Globus pallidus (tissue), 1 donor: ENCODE measurements at places on chromosomes 13 and 19.

DNA sequence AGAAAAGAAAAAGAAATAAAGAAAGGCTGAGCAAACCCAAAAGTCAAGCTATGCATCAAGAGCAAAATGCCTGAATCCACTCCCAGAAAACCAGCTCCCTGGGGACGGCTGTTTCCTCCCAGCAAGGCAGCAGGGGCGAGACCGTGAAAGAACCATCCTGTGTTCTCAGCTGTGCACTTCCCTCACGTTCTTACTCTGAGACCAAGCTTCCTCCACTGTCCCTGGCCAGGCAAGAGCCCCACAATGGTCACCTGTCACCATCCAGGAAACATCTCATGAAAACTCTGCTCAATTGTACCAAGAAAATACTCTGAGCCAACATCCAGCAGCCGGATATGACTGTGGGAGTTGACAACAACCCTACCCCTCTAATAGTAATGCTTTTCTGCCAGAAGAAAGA is 22.9 kb downstream of the RAB20 start:
- DNase-seq: no peak

- peak; percentile 98 for DNase-seq
Measured at GRCh38 chr19:58558623-58559274, 338 bp upstream of the UBE2M start.

DNA sequence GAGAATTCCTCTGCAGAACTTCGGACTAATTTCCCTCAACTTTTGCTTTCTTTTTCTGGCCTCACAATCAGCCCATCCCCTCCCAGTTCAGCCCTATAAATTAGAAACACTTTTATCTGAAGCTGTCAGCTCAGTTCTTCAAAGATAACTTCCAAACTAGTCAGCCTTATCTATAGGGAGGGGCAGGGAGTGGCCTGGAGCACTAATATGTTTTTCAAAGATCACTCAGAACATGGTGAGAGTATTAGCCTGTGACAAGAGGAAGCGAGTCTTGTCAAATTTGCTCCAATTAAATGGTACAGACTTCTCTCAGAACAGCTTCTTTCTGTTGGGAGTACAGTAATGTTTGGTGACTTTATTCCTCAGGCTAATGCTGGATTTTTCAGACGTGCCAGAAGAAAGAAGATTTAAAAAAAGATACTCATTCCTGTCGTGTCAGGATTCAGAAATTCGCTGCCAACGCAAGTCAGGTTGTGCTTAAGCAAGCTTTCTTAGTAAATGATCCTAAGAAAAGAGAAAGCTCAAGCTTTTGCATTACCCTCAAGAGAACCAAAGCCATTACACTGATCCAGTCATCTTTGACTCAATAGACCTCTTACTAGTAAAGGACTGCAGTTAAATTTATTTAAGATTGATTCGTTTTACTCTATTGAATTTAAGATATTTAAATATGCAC is 1033.6 kb downstream of the SLITRK5 start:
- DNase-seq: no peak

GRCh38 chr19:51389143-51389542 is 1.2 kb downstream of the C19orf84 start:
- no peak for DNase-seq

DNA sequence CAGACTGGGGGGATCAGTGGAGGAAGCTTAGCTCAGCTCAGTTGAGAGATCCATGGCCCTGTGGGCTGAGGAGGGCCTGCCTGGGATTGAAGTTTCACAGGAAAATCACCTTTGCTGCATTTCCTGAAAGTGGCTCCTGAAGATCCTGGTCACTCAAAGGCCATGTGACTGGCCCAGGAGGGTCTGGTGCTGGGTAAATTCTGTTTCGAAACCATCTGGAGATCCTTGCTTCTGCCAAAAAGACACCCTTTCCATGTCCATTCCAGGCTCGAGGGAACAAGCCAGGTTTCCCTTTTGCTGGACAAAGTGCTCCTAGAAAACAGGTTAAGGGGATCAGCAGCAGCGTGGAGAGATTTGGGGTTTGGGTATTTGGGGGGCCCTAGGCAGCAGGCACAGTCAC is 293.3 kb downstream of the ZNF536 start:
- DNase-seq: no peak

GRCh38 chr13:23923031-23923430 is 25.7 kb upstream of the C1QTNF9B start:
- no peak for DNase-seq

DNA sequence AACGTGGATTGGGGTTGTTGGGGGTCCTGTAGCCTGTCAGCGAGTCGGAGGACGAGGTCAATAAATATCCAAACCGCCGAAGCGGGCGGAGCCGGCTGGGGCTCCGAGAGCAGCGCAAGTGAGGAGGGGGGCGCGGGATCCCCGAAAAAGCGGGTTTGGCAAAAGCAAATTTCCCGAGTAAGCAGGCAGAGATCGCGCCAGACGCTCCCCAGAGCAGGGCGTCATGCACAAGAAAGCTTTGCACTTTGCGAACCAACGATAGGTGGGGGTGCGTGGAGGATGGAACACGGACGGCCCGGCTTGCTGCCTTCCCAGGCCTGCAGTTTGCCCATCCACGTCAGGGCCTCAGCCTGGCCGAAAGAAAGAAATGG is 754 bp upstream of the SIX5 start:
- DNase-seq: peak; percentile 74

GRCh38 chr19:18425515-18426415 is 6.6 kb downstream of the SSBP4 start:
- no peak for DNase-seq

DNA sequence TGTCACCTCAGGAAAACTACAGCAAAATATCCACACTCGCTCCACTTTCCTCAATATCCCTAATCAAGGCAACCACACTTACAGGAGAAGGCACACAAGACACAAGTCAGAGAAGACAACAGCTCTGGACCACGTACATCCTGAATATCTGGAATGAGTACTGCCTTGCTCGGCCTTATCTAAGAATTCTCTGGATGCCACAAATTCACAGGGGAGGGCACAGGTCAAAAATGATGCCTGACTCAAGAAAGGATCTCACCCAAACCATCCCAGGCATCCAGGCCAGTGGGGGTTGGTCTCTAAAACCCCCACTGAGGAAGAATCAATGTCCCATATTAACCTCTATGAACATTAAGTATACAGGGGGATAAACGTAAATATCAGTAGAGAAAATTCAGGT is 29.9 kb downstream of the ATP7B start:
- DNase-seq: no peak

DNA sequence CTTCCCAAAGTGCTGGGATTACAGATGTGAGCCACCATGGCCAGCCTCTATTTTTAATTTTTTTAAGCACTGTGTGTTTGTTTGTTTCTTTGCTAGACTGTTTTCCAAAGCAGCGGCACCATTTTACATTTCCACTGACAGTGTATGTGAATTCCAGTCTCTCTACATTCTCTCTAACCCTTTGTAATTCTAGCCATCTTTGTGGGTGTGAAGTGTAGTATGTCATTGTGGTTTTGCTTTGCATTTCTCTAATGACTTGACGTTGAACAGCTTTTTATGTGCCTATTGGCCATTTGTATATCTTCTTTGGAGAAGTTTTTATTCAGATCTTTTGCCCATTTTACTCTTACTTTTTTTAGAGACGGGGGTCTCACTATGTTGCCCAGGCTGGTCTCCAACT is 11.6 kb downstream of the PNPLA6 start:
- no peak for DNase-seq

DNA sequence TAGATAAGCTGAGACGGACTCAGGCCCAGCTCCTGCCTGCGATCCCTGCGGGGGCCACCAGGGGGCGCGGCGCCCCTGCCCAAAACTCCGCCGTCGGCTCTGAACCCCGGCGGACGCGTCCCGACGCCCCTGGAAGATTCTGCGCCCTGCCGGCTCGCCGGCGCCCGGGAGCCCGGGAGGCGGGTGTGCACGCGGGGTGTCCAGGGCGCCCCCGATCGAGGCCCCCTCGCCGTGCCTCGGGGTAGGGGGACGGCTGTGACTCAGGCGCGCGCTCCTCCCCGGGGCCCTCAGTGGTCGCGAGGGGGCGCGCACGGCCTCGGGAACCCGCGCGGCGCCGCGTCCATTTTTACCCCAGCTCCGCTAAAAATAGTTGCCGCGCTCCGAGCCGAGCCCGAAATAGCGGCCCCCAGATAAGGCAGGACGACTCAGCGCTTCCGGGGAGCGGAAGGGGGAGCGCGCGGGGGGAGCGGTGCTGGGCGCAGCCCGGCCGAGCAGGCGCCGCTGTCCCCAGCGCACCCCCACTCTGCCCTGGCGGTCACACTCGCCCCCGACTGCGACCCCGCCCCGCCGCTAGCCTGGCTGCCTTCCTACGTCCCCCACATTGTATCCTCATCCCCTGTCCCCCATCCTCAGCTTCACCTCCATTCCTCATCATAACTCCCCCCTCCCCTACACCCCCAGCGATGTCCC is 16.0 kb upstream of the ERCC1 start:
- DNase-seq: peak; percentile 72

GRCh38 chr19:39558624-39559117 is 18.7 kb upstream of the EID2 start:
- no peak for DNase-seq

DNA sequence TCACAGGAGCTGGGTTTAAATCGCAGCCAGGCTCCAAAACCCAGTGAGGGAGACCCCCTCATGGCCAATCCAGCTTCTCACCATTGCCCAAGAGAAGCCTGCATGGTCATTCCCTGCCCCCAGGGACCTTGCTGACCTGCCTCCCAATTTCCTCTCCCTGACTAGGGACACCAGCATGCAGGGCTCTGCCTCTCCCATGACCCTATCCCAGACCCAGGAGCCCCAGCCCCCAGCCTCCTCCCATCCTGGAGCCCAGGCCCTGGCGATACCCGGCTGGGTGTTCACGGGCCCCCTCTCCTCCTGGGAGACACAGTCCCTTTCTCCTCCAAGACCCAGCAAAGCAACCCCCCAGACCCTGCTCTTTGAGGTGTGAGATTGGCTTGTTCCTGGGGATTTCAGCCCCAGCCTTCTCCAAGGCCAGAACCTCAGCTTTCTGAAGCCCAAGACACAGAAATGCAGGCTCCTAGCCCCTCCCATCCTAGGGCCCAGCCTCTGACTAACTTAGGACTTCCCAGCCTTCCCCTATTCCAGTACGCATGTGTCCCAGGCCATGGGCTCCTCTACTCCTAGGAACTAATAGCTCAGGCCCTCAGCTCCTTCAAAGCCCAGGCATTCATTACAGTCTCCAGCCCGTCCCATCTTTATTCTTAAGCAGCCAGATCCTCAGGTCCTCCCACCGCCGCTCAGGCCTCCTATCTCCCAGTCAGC is 1.1 kb downstream of the GYS1 start:
- DNase-seq: no peak

DNA sequence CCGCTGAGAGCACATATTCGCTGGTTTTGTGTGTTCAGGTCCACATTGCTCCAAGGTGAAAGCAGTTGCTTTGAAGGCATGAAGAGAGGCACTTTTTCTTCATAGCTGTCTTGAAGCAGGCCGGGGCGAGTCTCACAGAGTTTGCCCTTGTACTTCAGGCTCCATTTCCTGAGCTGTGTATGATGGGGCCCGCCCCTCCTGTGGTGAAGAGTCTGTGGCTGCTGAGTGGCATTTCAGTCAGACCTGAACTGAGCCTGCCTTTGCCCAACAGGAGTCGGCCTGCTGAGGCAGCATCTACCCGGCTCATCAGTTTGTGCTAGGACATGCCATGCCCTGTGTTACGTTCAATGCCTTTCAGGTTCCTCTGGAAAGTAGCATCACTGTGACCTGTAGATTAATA is 44.4 kb upstream of the C1QTNF9 start:
- DNase-seq: no peak

DNA sequence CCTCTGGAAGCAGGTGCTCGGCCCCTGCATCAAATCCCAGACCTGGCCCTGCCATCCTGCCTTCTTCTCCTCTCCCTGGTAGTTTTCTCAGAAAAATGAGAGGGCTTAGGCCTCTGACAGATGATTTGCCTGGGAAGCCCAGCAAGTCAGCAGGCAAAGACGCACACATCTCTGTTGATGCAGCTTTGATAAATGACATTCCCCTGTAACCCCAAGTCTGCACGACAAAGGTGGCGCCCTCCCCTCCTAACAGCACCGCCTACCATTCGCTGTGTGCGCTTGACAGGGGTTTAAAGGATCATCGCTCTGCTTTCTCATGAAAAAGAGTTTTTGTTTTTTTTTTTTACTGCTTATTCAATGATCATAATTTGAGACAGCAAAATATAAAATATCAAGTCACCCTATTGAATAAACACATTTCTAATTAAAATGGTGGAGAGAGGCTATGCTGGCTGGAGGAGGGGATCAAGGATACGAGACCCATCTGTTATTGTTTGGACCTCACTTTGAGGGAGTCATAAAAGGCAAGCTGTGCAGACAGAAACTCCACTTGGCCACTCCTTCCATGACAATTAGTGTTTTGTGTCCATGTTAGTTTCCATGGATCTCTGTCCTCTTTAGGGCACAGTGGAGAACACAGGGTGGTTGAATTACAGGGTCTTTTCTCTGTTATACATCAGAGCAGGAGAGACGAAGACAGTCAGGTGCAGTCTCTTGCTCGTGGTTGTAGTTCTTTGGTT is 126.1 kb downstream of the FGF9 start:
- no peak for DNase-seq

DNA sequence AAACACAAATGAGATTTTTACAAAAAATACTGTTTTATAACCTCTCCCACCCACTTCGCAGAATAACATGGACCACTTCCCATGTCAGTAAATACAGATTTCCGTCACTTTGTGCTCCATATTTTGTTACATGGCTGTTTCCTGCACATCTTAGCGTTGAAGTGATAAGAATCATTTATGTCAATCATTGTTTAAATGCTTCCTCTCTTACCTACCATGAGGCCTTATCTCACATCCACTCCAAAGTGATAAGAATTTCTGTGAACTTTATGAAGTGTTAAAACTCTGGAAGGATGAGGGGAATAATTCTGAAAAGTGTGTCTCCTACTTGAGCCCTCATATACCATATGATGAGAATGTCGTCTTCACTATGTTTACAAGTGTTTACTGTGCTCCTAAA is 36.6 kb upstream of the IL17D start:
- DNase-seq: no peak

DNA sequence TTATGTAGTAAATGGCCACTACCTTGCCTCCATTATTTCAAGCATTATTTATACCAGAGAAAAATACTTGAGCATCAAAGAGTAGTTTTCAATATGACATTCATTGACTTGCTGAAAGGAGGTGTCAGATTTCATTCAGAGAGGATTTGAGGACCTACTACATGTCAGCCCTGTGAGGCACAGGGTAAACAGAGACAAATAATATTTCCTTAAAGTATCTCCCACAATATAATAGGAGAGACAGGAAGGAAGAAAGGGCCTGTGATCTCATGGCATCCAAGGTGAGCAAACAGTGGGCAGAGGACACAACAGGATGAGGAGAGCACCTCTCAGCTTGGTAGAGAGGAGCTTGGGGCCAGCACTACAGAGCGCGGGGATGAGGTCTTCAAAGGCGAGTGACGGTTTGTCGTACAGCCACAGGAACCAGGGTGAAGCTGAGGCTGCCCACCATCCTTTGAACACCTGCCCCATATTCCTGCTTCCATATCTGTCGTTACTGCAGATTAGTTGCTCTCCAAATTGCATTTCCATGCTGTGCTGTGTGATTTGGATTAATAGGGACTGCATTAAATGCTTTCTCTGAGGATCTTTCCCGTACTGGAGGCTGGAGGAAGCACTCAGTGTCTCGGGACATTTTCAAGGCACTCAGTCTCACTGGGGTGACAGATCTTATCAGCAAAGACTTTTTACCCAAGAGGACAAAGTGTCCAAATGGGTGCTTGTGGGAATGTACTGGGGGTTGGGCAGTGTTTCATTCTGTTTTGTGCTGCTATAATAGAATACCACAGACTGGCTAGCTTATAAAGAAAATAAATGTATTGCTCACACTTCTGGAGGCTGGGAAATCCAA is 59.2 kb downstream of the GJA3 start:
- DNase-seq: no peak
